Hematopoietic multipotent progenitor cell treated with erythropoietin and hydrocortisone succinate and interleukin-3 and kit ligand, for 15 days (in vitro differentiated cells): ENCODE measurements at places on chromosomes 11 and 22.

GRCh38 chr11:83818349-83818748 lies 532.2 kb upstream of the CCDC90B start:
- no peak for DNase-seq

DNA sequence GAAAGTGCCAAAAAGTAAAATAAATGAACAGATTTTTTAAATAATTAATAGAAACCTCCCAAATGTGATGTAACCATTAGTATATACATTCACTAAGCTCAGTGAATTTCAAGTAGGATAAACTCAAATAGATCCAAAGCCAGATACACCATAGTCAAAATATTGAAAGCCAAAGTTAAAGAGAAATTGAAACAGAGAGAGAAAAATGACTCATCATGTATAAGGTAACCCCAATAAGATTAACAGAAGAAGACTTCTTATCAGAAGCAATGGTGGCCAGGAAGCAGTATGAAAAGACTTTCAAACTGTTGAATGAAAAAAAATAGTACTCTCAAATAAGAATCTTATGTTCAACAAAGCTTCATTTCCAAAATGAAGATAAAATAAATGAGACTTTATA lies 70.5 kb downstream of the LUZP2 start:
- DNase-seq, result no peak

GRCh38 chr11:65032216-65032615 lies 5.0 kb downstream of the SNX15 start:
- DNase-seq, result no peak

- peak; percentile 60 for DNase-seq
These were observed 26.2 kb upstream of the TPBGL start for GRCh38 chr11:75214411-75214821.

DNA sequence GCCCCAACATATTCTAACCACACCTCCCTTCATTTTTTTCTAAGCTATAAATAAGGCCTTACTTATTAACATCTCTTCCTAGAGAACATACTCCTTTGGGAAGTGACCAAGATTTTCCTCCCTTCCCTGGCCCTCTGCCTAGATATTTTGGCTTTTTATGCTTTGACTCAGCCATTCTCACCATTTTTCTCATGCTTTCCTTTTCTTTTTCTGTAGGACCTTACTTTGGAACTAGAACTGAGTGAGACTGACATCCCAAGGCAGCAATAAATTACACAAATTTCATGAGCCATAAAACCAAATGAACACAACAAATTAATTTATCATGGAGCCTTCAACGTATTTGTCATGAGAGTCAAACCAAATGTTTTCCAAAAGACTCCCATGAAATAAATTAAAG lies 142.7 kb upstream of the CTSC start:
- DNase-seq, result no peak

DNA sequence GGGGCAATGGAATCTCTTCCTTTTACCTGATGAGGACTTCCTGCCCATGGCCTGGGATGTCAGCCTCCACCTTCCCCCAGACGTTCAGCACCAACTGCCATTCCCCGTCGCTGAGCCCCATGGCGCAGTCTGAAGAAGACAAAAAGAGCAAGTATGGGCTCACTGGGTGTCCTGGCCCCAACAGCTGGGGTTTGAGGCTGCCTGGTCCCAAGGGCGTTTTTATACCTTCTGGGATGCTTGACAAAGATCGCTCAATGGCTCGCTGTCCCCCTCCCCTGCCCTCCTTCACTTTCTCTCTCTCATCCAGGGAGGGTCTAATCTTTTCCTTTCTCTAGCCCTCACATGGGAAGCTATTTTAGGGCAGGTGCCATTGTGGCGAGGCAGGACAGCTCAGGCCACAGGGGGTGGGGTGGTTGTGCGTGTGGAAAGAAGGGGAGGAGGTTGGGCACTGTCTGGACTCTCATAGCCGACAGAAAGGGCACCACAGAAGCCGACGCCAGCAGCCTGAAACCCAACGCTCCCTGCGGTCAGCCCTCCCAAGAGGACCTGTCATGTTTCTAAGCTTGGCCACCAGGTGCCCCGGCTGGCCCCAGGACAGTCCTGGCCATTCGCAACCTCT lies at the start of gene MB:
MB (minus strand) TSS at position 193 of the 619 bp plus-strand sequence; CDS start at position 121, 72 bp downstream.
- DNase-seq, result no peak

DNA sequence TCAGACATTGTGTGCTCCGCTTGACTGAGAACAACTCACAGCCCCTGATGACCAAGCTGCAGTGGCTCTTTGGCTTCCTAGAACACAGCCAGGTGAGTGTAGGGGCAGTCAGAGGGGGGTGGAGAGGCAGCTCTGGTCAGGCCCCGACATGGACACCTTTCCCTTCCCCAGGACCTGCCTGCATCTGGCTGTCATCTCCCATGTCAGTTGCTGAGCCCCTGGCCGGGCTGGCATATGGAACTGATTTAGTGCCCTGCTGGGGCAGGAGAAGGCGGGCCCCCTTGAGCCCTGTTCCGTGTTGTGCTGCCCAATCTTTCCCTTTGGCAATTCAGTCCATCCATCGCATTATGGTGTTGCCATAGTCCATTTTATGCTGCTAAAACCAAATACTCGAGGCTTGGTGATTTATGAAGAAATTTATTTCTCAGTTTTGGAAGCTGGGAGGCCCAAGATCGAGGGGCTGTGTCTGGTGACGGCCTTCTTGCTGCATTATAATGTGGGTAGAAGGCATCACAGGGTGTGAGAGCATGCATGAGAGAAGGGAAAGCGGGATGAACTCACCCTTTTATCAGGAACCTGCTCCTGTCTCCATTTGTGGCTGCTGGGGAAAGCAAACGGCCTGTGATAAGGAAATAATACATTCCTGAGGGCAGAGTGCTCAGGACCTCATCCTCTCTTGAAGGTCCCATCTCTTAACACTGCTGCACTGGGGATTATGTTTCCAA lies 19.0 kb downstream of the USP35 start:
- DNase-seq, result no peak

- no peak for DNase-seq
These were observed 15.0 kb downstream of the APOBEC3F start for GRCh38 chr22:39055658-39056057.

DNA sequence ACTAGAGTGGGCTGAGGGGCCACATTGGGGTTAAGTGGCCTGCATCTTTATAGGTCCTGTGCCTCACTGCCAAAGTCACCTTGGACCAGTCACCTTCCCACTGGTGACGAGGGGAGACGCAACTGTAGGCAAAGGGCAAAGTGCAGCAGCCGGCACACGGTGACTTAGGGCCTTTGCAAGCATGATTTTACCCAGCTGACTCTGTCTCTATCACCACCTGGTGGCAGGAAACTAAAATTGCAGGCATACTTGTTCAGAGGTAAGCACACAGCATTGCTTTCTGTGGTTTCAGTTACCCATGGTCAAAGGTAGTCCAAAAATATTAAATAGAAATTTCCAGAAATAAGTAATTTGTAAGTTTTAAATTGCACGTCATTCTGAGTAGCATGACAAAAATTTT lies 1164.4 kb downstream of the BRD1 start:
- DNase-seq, result peak; percentile 11

DNA sequence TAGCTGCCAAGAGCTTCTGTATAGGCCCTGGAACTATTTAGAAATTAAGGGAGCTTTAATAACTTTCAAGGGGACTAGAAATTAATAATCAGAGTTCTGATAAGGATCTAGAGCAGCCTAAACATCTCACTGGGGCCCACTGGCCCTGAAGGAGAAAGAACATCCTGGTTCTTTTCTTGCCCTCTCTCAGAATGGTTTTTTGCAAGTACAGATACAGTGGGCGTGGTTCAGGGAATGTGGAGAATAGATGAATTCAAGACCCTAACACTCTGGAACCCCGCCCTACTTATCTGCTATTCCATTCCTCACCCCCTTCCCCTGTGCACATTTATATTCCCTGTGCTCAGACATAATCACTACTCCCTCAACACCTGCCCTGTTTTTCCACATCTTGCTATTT lies 90.2 kb downstream of the PARVA start:
- no peak for DNase-seq

DNA sequence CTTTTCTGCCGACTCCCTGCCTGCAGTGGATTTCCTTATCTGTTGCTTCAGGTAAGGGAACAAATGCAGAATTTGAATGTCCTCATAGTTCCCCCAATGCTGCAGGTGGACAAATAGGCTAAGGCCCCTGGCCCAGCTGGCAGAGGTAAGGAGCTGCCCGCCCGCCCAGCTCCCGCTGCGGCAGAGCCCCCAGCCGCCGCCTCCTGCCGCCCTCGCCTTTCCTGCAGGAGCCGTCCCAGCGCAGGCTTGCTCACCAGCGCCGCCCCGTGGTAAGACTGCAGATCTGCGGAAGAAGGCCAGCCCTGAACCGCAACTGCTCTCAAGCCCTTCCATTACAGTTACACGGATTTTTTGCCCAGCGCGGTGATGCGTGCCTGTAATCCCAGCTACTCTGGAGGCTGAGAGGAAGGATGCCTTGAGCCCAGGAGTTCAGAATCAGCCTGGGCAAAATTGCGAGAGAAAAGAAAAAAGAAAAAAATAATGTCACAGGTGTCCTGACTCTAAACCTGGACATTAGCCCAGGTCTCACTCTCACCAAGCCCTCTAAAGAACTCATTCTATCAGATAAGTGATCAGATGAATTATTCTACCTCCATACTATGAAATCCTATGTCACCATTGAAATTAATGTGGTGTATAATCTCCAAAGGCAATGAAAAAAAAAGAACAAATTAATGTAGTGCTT lies 51.2 kb upstream of the EMID1 start:
- DNase-seq, result peak; percentile 81

DNA sequence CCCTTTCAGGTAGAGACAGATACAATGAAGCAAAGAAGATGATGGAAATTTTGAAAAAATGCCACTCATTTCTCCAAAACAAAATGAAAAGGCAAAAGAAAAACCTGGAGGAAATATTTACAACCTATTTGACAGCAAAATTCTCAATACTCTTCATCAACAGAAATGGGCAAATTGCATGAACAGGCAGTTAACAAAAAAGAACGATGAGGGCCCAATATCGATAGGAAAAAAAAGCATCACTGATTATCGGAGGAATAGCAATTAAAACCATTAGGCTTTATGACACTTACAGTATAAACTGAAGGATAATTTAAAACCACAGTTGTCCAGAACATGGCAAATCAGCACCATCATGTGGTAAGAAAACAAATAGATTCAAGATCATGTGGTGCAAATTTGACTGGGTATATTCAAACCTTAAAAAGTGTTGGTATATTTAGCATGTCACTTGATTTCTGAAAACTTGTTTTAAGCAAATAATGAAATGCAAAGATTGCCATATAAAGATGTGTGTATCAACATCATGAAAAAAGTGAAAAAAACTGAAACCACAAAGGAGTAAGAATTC lies 222.9 kb downstream of the BRD1 start:
- no peak for DNase-seq

DNA sequence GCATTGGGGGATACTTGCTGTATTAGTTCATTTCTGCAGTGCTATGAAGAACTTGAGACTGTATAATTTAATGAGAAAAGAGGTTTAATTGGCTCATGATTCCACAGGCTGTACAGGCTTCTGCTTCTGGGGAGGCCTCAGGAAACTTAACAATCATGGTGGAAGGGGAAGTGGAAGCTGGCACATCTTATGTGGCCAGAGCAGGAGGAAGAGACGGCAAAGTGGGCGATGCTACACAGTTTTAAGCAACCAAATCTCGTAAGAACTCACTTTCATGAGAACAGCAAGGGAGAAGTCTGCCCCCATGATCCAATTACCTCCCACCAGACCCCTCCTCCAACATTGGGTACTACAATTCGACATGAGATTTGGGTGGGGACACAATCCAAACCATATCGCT lies 55.1 kb downstream of the TMPRSS5 start:
- no peak for DNase-seq

- no peak for DNase-seq
These were observed 802 bp downstream of the TENM4 start for GRCh38 chr11:79439886-79440570.

DNA sequence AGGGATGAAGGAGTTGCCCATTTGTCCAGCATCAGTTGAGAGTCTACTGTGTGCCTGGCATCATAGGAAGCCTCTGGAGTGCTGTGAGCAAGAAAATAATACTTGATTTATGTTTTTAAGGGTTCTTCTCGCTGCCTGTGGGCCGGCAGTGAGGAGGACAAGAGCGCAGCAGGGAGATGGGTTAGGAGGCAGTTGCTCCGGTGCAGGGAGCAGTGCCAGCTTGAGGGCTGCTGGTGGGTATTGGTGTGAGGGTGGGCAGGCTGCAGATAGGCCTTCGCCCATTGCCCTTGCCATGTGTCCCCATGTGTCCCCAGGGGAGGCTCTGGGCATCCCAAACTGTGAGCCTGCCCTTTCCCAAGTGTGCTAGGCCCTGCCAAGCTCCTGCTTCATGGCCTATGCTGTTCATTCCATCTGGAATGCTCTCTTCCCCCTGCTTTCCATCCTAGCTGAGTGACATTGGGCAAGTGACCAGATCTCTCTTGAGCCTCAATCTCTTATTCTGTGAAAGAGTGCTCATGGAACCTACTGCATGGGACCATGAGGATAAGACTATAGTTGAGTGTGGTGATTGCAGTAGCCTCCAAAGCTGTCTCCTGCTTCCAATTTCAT lies 19.8 kb downstream of the BMAL1 start:
- no peak for DNase-seq

DNA sequence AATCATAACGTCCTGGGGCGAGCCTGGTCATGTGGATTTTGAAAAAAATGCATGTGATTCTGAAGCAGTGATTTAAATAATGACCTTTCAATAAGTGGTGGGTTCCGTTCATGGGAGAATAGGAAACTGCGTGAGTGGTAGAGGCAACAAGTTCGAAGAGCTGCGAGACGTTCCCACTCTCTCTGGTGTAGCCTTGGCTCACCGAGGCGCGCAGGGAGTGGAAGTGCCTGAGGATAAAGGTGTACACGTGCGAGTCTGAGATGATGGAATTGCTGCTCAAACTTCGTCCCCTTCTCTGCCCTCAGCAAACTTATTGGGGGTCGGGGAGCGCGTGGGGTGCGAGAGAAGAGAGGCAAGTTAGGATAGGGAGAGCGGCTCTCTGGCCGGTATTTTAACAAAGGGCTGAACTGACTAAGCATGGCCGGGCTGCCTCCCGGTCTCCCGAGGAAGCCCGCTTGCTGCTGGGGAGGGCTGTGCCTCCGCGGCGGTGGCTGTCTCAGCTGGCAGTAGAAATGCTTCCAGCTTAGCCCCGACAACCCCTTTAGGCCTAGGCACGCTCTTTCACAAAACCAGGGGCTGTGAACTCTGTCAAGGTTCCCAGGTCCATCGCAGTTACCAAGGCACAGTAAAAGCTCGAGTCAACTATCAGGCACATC lies 875 bp upstream of the STT3A start:
- peak; percentile 26 for DNase-seq

DNA sequence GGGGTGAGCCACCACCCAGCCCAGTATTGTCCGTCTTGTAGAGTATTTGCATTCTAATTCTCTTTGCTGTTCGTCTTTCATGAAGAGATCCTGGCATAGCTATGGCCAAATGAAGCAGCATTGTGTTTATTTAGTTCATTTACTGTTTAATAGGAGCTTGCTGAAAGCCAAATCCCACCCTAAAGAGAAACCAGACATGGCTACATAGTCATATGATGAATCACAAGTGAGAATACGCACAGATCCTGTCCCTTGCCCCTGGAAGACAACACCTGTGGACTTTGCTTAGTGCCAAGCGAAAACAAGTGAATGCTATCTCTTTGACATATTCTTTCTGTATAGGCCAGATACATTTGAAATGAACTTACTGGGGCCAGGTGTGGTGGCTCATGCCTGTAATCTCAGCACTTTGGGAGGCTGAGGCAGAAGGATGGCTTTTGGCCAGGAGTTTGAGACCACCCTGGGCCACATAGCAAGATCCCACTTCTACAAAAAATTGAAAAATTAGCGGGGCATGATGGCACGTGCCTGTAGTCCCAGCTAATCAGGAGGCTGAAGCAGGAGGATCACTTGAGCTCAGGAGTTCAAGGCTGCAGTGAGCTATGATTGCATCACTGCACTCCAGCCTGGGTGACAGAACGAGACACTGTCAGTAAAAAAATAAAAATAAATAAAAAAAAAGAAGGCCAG lies 5.1 kb upstream of the ARFGAP3 start:
- DNase-seq, result no peak

- no peak for DNase-seq
These were observed 89.0 kb downstream of the MUC15 start for GRCh38 chr11:26483108-26483507.
